Upper lobe of left lung (tissue), 6 donors: ENCODE measurements at places on chromosomes 7 and 10. TPM values are rescaled to one million over a fixed set of nuclear protein-coding genes. Genes with fewer than 3 reads are reported as not detected.
A peak's percentile ranks its signal among the peaks of the same experiment; 100 is the strongest.

The WNT8B gene
- total RNA-seq, result not detected

The C7orf57 gene
- 2.1 TPM for total RNA-seq

The CALML5 gene
- total RNA-seq, result not detected

The LEP gene
- total RNA-seq, result not detected

The TRIM73 gene
- 3.3 TPM for total RNA-seq

The FGL2 gene
- total RNA-seq, result 10.5 TPM

The ZFYVE27 gene
- 26.4 TPM for total RNA-seq

The SIRT1 gene
- total RNA-seq, result 10.1 TPM

The FAM131B gene
- total RNA-seq, result 0.59 TPM

The FFAR4 gene
- 18.1 TPM for total RNA-seq

The PKD2L1 gene
- total RNA-seq, result 2.3 TPM

The MRLN gene
- not detected for total RNA-seq

GRCh38 chr10:484925-485661 lies 204.4 kb downstream of the DIP2C start:
- H3K4me3 ChIP-seq, result peak overlapping the region; percentile 43
- no peak for DNase-seq
- H3K27me3 ChIP-seq, result no peaks in the 10 kb centered on the region
- H3K4me1 ChIP-seq, result no peaks in the 10 kb centered on the region
- H3K27ac ChIP-seq, result peak overlapping the region; percentile 65
- peaks cover 5% of the 10 kb centered on the region for H3K36me3 ChIP-seq

- H3K4me3 ChIP-seq, result no peak overlapping the region
- no peaks in the 10 kb centered on the region for H3K4me1 ChIP-seq
- H3K27ac ChIP-seq, result no peak overlapping the region
- no peaks in the 10 kb centered on the region for H3K27me3 ChIP-seq
- H3K36me3 ChIP-seq, result no peaks in the 10 kb centered on the region
Observed at GRCh38 chr7:18941207-18941606, 176.2 kb downstream of the TWIST1 start.

DNA sequence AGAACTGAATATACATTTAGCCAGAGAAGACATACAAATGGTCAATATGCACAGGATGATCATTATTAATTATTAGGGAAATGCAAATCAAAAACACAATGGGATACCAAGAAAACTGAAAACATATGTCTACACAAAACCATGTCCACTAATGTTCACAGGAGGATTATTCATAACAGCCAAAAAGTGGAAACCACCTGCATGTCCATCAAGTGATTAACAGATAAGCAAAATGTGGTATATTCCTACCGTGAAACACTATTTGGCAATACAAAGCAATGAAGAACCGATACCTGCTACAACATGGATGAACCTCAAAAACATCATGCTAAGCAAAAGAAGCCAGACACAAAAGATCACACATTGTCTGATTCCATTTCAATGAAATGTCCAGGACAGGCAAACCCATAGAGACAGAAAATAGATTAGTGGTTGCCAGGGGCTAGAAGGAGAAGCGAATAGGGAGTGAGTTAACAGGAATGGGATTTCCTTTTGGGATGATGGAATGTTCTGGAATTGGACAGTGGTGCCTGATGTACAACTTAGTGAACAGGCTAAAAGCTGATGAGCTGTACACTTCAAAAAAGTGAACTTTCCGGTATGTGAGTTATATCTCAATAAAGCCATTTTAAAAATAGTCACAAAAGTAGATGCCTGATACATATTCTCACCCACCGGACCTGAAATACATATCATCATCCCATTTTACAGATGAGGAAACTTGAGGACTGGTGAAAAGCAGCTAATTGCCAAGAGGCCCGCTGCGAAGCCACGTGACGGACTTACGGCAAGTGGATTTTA lies 33.6 kb downstream of the HIPK2 start:
- no peaks in the 10 kb centered on the region for H3K27me3 ChIP-seq
- no peak for DNase-seq
- H3K4me1 ChIP-seq, result peaks cover 43% of the 10 kb centered on the region
- no peak overlapping the region for H3K27ac ChIP-seq

GRCh38 chr10:90587081-90587491 lies 270.8 kb downstream of the HTR7 start:
- DNase-seq, result no peak
- no peak overlapping the region for H3K27ac ChIP-seq
- H3K27me3 ChIP-seq, result no peaks in the 10 kb centered on the region
- H3K36me3 ChIP-seq, result no peaks in the 10 kb centered on the region
- H3K4me1 ChIP-seq, result no peaks in the 10 kb centered on the region
- H3K4me3 ChIP-seq, result no peak overlapping the region

GRCh38 chr7:128030654-128031611 lies at the start of gene LRRC4:
LRRC4 (minus strand) TSS chr7:128031437; CDS start chr7:128030640, 797 bp downstream.
- H3K36me3 ChIP-seq, result no peaks in the 10 kb centered on the region
- no peaks in the 10 kb centered on the region for H3K27me3 ChIP-seq
- H3K4me1 ChIP-seq, result peaks cover 46% of the 10 kb centered on the region
- no peak for DNase-seq
- peak within 1 kb of the TSS; percentile 68 for H3K4me3 ChIP-seq

- H3K4me1 ChIP-seq, result peaks cover 10% of the 10 kb centered on the region
- no peaks in the 10 kb centered on the region for H3K36me3 ChIP-seq
- no peaks in the 10 kb centered on the region for H3K27me3 ChIP-seq
- no peak overlapping the region for H3K4me3 ChIP-seq
- H3K27ac ChIP-seq, result no peak overlapping the region
Observed at GRCh38 chr10:78571286-78571685, 497.5 kb upstream of the ZMIZ1 start.

GRCh38 chr7:90611115-90611514 lies 15.0 kb downstream of the CDK14 start:
- H3K4me1 ChIP-seq, result peaks cover 4% of the 10 kb centered on the region
- H3K4me3 ChIP-seq, result no peak overlapping the region
- H3K36me3 ChIP-seq, result no peaks in the 10 kb centered on the region
- no peak for DNase-seq
- H3K27me3 ChIP-seq, result no peaks in the 10 kb centered on the region

- H3K27me3 ChIP-seq, result no peaks in the 10 kb centered on the region
- DNase-seq, result no peak
- H3K4me3 ChIP-seq, result no peak overlapping the region
- no peak overlapping the region for H3K27ac ChIP-seq
Observed at GRCh38 chr7:140659856-140660255, 12.9 kb upstream of the ADCK2 start.

DNA sequence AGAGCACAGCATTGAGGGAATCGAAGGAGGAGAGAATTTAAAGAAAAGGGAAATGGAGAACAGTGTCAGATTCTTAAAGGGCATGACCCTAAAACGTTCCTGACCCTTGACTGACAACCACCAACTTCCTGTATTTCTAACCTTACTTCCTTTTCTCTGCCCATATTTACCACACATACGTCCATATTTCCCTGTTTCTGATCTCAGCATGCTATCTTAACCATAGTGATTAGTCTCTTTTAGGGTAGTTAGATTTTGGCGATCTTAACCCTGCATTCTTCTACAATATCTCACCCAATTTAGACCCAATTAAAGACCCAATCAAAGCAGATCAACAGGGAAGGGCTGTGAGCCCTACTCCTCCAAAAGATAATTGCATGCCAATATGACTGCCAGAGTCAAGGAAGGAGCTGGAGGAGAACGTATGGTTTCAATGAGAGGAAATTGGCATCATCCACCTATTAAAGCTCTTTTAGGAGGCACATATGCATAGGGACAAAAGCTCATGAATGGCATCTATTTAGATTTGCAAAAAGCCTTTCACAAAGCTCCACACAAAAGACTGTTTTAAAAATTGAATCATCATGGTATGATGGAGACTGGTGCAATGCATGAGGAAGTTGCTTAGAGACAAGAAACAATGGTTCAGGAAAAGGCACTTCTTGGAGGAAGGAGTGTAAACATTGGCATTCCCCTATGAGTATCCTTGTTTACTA lies 49.0 kb upstream of the ARHGAP12 start:
- peaks cover 15% of the 10 kb centered on the region for H3K4me1 ChIP-seq
- no peaks in the 10 kb centered on the region for H3K36me3 ChIP-seq
- H3K27ac ChIP-seq, result peak overlapping the region; percentile 53

DNA sequence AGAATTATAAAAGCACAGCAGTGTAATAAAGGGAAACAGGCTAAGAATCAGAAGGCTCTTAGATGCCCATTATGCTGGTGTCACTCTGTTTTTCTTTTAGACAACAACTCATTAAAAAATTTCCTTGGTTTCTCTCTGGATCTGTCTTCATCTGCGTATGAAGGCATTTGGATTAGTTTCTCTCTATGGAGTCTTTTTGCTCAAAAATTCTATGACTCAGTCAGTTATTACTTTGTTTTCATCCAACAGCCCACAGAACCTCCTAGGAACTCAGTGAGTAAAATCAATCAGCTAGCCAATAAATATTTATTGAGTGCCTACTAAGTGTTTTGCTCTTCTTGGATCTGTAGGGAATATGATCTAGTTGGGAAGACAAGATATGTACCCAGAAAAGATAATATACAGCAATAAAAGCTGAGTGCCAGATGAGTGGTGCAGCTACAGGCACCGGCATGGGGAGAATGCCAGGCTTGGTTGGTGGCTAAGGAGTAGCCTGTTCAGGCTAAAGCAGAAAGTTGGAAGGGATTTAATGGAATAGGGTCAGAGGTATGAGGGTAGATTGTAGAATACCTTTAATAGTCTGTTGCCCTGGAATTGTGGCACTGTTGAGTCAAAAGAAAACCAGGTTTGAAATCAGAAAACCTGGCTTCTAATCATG lies 156.2 kb downstream of the LRRC4 start:
- H3K36me3 ChIP-seq, result no peaks in the 10 kb centered on the region
- H3K4me3 ChIP-seq, result no peak overlapping the region
- peaks cover 3% of the 10 kb centered on the region for H3K4me1 ChIP-seq

DNA sequence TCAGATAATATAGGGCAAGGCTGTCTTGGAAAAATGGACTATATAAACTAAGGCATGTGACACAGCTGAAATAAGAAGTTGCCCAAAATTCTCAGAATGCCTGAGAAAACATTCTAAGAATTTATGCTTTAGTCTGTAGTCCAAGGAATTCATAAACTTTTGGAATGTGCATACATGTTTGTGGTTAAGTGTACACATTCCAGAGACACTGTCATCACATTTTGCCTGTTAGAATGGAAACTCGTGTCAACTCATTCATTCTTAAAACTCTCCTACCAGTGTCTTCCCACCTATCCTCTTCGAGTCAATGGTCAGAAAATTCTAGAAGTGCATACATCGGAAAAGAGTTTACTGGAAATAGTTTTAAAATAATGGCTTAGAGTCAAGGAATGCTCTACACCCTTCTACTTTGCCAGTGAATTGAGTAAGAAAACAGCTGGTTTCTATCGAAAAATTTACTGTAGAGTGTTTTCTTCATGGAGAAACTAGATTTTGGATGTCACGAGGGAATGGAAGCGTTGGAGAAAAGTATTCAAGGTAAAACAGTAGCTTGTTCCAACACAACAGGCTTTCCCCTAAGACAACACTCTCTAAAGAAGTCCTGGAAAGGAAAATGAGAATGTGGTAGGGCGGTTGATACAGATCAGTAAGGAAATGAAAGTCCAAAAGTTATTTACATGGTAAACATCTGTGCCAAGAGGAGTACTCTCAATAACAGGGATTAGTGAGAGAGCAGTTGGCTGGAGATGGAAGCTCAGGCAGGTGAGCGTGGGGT lies 1177.6 kb upstream of the C7orf33 start:
- no peak overlapping the region for H3K4me3 ChIP-seq
- H3K27me3 ChIP-seq, result no peaks in the 10 kb centered on the region
- H3K36me3 ChIP-seq, result no peaks in the 10 kb centered on the region
- no peak overlapping the region for H3K27ac ChIP-seq
- DNase-seq, result no peak
- peaks cover 3% of the 10 kb centered on the region for H3K4me1 ChIP-seq

GRCh38 chr10:74103560-74104258 lies 46.9 kb downstream of the AP3M1 start:
- no peaks in the 10 kb centered on the region for H3K4me1 ChIP-seq
- no peaks in the 10 kb centered on the region for H3K27me3 ChIP-seq
- no peak for DNase-seq

GRCh38 chr10:7077880-7078279 lies 333.0 kb downstream of the SFMBT2 start:
- no peaks in the 10 kb centered on the region for H3K36me3 ChIP-seq
- H3K27ac ChIP-seq, result no peak overlapping the region
- no peaks in the 10 kb centered on the region for H3K27me3 ChIP-seq
- no peak overlapping the region for H3K4me3 ChIP-seq
- no peak for DNase-seq

GRCh38 chr10:101272229-101272868 lies 43.1 kb upstream of the LBX1 start:
- no peaks in the 10 kb centered on the region for H3K27me3 ChIP-seq
- DNase-seq, result peak; percentile 42
- no peaks in the 10 kb centered on the region for H3K4me1 ChIP-seq
- H3K27ac ChIP-seq, result no peak overlapping the region
- no peak overlapping the region for H3K4me3 ChIP-seq

DNA sequence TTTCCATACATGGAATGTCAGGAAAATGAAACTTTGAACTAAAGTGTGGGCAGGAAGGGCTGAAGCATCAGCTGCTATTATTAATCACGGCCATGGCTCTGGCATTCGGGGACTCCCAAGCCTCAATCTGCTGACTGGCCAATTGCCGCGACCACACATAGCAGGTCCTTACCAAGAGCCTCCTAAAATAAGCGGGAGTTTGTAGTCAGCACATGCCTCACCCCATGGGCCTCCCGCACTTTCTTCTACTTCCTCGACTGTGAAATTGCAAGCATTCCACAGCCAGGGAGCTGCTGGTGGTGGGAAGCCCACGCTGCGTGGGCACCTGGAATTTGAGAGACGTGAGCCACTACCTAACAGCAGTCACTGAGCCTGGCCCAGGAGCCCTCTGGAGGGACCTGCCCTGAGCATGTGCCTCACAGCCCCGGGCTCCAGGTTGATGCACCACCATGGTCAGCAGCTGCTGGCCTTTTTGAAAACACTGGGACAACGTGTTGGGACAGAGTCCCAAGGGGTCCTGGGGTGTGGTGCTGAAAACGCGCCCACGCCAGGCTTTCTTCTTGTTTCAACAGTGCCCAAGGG lies 211.4 kb downstream of the TNS3 start:
- peaks cover 4% of the 10 kb centered on the region for H3K4me1 ChIP-seq
- peaks cover 9% of the 10 kb centered on the region for H3K36me3 ChIP-seq
- H3K27ac ChIP-seq, result no peak overlapping the region
- H3K4me3 ChIP-seq, result no peak overlapping the region
- no peaks in the 10 kb centered on the region for H3K27me3 ChIP-seq

GRCh38 chr7:16978358-16979244 lies 96.8 kb upstream of the AGR3 start:
- peaks cover 23% of the 10 kb centered on the region for H3K4me1 ChIP-seq
- DNase-seq, result no peak
- H3K4me3 ChIP-seq, result no peak overlapping the region

DNA sequence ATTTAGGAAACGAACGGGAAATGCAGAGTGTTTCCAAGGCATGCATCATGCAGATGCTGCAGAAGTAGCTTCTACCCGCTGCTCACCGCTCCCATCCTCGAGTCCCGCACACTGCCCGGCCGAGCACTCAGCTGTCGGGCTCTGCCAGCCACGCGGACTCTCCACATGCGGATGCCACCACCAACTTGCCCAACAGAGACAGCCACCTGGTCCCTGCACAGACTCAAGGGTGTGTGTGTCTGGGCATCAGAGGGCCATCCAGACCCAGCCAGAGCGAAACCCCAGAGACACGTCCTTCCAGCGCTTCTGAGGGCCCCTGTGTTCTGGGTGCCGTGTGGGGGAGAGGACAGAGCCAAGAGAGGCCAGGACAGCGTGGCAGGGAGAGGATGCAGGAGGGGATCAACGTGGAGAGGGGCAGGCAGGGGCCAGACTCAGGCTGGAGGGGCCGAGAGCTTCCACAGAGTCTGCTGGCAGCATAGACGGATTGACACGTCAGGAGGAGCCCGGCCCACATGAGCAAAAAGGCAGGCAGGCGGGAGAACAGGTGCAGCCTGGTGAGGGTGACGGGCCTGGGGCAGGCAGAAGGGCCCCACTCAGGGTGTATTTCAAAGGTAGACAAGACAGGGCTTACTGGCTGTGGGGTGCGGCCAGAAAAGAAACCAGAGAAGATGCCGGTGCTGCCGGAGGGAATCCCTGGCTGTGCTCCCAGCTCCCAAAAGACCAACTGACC lies 18.3 kb downstream of the GPER1 start:
- H3K36me3 ChIP-seq, result no peaks in the 10 kb centered on the region
- no peaks in the 10 kb centered on the region for H3K4me1 ChIP-seq
- no peak overlapping the region for H3K27ac ChIP-seq
- H3K4me3 ChIP-seq, result no peak overlapping the region
